ENCODE measurements at places on chromosomes 1 and 21.
A peak's percentile ranks its signal among the peaks of the same experiment; 100 is the strongest.

- no peak for DNase-seq
Measured at GRCh38 chr1:220701974-220702373, 11.8 kb downstream of the C1orf115 start.

DNA sequence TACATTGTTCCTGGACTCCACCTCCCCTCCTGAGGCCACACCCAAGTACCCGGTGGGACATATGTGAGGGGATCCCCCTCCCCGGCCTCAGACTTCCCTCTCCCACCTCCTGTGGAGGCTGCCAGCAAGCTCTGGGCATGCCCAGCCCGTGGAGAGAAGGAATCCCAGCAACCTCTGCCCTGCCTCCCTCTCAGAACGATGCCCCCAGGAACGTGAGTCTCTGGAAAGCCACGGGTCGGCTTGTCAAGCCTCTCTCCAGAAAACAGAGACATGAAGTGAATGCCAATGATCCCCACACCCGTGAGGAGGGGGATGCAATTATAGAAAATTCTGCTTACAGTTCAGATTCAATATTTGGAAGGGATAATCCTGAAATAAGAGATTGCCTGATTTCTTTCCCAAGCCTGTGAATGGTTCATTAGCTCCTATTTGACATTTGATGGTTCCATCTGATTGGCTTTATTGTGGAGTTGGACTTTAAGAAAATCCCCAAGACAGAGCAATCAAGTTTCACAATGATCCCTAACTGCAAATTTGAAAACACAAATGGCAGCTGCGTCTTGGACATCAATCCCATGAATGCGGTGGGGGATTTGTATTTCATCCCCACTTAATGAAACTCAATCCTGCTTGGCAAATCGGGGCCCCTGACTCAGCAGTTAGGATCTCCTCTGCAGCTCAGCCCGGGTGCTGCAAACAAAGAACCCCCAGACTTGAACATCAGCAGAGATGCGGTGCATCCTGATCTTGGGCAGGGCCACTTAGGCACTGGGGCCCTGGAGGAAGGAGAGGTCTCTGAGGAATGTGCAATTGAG, 9.1 kb upstream of the GUCA2B start:
- no peak for DNase-seq

DNA sequence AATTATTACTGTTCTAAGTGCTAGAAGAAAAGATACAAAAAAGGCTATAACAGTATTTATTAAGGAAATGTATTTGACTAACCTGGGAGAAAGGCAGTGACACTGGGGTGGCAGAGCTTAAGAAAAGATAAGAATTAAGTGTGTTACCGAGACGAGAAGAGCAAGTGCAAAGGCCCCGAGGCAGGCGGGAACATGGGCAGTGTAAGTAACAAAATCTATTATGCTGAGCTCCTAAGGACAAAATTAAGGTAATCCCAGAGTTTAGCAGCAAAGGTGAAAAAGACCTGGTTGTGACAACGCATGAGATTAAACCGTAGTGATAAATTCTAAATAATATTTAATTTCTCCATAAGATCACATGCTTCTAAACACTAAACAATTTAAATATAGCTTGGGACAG, 167.6 kb downstream of the RERE start:
- no peak for DNase-seq

GRCh38 chr21:33945652-33946270, 30.2 kb upstream of the ATP5PO start:
- DNase-seq: no peak

- DNase-seq: no peak
Measured at GRCh38 chr21:41095983-41096382, 72.0 kb upstream of the BACE2 start.

DNA sequence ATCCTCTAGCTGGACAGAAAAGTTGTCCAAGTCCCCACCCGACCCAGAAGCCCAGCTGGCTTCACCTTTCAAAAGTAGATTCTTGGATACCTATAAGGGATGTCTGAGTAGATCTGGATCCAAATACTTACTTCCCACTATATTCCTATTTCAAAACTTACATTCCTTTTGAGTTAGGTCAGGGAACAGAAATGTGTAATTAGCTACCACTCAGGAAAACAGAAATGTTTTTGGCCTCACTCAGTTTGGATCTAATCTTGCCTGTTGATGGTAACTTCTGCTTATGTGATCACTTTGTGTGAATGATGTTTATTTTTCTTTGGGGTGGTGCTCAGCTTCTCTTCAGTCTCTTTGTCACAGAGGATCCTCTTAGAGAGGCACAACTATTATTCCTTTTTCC, 814.4 kb upstream of the RGS18 start:
- DNase-seq: peak; percentile 52

DNA sequence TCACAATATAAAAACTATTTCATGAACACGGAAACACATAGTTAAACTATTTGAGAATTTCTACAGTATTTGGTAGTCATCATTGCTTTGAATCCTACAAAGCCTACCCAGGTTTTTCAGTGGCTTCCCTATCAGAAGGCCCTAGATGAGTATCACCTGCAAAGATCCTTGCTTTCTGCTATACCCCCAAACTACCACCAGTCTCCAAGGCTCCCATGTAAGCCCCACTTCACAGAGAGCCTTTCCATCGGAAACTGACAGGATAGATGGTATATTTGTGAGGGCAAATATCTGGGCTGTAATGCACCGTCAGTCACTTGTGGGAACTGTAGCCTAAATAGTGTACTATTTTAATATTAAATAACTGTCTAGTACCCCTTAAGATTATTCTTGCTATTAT, 674.3 kb downstream of the BRINP3 start:
- DNase-seq: no peak

DNA sequence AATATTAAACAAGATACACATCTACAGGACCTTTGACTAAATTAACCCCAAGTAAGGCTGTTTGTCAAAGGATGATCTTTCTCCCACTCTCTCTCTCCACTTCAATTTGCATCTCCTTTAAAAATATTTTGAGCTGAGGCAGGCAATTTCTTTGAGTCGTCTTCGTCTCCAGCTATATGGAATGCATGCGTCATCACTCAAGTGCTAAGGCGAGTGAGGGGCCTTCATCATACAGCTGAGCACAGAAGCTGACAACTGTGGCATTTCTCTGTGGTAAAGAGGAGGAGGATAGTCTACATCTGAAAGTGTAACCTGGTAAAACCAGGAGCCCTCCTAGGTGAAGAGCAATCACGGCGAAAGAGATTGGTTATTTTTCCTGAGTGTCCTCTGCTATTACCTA, 7.6 kb downstream of the EPHX4 start:
- DNase-seq: peak; percentile 18

GRCh38 chr1:77540501-77541161, 141.8 kb downstream of the ZZZ3 start:
- peak; percentile 75 for DNase-seq

DNA sequence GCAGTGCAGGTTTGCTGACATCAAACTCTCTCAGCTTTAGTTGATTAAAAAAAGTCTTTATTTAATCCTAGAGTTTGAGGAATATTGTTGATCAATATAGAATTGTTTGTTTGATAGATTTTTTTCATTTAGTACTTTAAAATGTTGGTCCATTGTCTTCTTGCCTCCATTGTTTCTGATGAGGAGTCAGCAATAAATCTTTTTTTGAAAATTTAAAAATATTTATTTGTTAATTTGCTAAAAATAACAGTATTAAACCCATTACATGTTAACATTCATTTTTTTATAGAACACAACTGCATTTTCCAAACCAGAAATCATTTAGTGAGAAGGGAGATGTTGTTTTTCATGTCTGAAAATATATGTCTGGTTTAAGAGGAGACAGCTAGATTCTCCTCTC, 173.8 kb upstream of the USP24 start:
- DNase-seq: no peak

GRCh38 chr1:15027515-15027986, 126.0 kb upstream of the TMEM51 start:
- DNase-seq: no peak

DNA sequence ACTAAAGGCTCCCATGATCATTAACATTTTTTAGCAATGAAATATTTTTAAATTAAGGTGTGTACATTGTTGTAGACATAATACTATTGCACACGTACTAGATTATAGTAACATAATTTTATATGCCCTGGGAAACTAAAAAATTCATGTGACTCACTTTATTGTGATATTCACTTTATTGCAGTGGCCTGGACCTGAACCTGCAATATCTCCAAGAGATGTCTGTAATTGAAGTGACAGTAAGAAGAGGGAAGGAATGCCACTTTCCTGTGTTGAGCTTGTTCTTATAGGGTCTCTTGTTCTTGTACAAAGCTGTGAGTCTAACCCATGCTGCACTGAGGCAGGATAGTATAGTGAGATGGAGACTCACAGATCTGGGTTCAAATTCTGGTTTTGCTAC, 66.9 kb upstream of the USP24 start:
- DNase-seq: no peak

GRCh38 chr1:84585803-84586202, 11.6 kb upstream of the CTBS start:
- no peak for DNase-seq

DNA sequence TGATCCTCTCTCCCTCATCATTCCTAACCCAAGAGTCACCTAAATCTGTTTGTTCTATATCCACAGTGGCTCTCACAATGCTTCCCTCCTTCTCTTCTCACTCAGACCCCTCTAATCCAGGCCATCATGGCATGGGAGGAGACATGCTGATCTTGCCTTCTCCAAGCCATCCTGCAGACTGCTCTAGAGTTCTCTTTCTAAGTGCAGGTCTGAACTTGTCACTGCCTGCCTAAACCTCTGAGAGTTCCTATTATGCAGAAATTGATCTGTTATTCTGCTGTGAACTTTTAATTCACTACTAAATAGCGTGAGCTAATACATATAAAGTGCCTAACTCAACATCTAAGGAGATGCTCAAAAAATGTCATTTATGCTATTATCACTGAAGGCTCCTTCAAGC, 26.8 kb downstream of the LAMC2 start:
- DNase-seq: no peak

- DNase-seq: no peak
Measured at GRCh38 chr1:17550729-17551584, 11.5 kb downstream of the ARHGEF10L start.

DNA sequence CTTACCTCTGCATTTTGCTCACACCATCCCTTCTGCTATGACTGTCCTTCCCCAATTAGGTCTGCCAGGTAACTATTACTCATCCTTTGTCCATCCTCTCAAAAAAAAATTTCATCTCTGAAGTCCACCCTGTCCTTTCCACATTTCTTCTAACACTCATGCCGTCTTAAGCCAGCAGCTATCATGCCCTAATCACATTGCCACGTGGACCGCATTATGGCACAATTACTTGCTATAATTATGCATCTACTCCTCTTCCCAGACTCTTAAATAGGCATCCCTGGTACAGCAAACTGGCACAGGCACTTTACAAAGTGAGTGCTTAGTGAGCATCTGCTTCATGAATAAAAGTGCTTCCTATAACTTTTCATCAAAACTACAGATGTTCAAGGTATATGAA, 295.4 kb upstream of the ESRRG start:
- DNase-seq: no peak

GRCh38 chr21:27060190-27060589, 93.3 kb upstream of the ADAMTS5 start:
- DNase-seq: no peak

DNA sequence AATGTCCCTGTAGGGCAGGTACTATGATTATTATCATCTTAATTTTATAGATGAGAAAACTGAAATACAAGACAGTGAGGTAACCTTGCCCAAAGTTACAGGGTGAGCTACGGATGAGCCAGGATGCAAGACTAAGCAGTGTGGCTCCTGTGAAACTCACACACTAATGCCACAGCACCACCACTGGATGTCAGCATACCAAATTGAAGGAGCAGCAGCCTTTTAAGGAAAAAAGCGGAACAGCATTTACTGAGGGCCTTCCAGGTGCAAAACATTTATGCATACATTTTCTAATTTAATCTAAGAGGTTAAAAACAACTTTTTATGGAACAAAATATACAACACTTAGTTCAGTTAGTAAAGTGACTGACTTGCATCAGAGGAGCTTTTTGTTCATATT, 41.7 kb downstream of the SEC16B start:
- DNase-seq: no peak

- no peak for DNase-seq
Measured at GRCh38 chr1:91148641-91149069, 126.8 kb upstream of the ZNF644 start.

GRCh38 chr1:226946285-226946684, 6.2 kb downstream of the COQ8A start:
- DNase-seq: no peak

GRCh38 chr1:154527192-154527591, 25.0 kb upstream of the SHE start:
- no peak for DNase-seq

GRCh38 chr1:214808845-214809460, 206.0 kb downstream of the CENPF start:
- DNase-seq: no peak

DNA sequence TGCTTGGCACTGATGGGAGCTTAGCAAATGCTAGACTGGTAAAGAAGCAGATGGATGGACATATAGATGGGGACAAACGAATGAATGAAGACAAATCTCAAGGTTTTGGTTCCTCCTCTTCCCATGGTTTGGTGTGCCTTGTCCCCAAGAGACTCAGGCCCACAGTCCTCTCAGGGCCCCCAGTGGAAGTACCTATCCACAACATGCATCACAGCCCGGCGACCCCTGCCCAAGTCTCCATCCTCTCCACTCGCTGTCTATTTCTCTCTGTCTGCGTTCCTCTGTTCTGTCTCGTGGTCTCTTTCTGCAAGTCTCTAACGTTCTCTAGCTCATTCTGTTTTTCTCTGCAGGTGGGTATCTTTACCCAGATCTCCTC, 85.8 kb downstream of the GLIS1 start:
- no peak for DNase-seq

DNA sequence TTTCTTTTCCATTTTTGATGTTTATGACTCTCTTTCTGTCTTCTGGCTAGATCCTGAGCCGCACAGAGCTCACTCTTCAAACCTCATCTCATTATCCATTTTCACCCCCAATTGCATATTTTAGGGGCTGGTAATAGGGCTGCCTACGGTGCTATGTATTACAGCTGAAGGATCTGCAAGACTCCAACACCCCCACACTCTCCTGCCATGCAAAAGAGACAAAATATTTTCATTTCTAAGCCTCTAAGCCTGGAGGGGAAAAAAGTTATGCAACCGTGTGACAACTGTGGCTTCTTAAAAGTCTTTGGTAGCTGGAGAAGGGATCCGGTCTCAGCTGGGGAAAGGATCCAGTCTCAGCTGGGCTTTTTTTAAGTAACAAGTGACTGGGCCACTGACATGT, 311.6 kb downstream of the NPHP4 start:
- DNase-seq: no peak

DNA sequence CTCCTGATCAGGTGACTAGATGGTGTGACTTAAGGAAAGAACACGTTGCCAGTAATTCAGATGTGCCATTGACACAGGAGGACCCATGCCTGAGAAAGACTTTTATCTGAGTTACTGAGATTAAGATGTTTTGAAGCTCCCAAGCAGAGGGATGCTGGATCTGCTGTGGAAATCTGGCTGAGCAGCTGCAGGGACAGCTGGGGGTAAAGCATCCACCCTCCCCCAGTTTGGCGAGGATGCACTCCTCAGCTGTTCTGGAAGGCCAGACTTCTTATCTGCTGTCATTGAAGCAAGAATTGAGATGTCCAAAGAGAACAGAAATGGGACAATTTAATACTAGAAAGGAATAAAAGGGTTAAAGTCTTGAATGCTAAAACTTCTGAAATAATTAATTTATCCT, 25.7 kb downstream of the TTC3 start:
- DNase-seq: no peak

GRCh38 chr1:160963521-160963920, 8.9 kb upstream of the ITLN2 start:
- no peak for DNase-seq
